Kidney (tissue), 22 donors: ENCODE measurements at places on chromosomes 12 and 14. TPM values are rescaled to one million over a fixed set of nuclear protein-coding genes. Genes with fewer than 3 reads are reported as not detected.

Gene SLC25A29
- total RNA-seq: 152 TPM

Gene SLC16A7
- 33.9 TPM for total RNA-seq

Gene TAS2R30
- total RNA-seq: 4.0 TPM

Gene TRMT61A
- total RNA-seq: 16.0 TPM

DNA sequence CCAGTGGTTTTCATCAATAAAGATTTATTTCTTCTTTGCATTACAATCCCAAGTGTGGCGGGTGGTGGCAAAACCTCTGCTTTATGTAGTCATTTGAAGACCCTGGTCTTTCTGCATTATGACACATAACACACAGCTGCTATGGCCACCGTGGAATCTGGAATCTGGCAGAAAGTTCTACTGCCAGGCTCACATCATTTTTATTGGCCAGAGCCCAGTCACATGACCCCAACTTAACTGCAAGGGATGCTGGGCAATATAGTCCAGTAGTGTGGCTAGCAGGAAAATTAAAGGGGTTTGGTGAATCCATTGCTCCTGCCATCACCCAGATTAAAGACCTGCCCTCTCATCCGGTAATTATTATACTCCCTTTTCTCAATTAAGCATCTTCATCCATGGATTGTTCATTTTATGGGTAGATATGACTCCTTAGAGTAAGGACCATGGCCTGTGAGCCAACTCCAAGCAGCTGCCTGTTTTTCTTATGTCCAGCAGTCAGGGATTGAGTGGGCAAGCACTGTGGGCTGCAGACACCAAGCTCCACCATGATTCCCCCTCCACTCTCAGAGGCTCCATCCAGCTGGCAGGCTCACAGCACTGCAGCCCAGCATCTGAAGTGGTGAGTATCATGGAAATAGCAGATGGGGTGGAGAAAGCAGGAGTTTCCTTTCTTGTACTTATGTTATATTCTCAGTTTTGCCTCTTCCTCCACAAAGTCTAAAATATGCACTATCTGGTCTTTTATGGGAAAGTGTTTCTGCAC is 1030.7 kb downstream of the AACS start:
- no peak for DNase-seq

- DNase-seq: no peak
These were observed 183.9 kb downstream of the CACNA1C start for GRCh38 chr12:2236506-2237294.

DNA sequence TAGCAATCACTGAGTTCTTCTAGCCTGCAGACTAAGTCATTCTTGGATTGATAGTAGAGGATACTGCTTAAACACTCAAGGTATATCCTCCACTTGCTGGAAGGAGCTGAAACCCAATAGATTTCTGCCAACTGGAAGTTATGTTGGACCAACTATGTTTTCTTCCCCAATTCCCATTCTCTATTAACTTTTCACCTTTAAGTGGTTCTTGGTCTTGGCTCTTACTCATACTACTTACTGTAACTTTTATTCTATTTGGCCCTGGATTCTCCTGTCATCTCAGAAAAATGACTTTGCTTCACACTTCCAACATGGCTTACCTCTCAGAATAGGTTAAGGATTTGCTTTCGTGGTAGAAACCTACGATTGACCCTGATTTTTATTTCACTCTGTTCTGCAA is 244.9 kb downstream of the ADAMTS20 start:
- DNase-seq: no peak

GRCh38 chr14:56194042-56194441 is 75.8 kb downstream of the PELI2 start:
- DNase-seq: no peak

GRCh38 chr14:36426836-36427235 is 93.2 kb downstream of the NKX2-1 start:
- DNase-seq: no peak

DNA sequence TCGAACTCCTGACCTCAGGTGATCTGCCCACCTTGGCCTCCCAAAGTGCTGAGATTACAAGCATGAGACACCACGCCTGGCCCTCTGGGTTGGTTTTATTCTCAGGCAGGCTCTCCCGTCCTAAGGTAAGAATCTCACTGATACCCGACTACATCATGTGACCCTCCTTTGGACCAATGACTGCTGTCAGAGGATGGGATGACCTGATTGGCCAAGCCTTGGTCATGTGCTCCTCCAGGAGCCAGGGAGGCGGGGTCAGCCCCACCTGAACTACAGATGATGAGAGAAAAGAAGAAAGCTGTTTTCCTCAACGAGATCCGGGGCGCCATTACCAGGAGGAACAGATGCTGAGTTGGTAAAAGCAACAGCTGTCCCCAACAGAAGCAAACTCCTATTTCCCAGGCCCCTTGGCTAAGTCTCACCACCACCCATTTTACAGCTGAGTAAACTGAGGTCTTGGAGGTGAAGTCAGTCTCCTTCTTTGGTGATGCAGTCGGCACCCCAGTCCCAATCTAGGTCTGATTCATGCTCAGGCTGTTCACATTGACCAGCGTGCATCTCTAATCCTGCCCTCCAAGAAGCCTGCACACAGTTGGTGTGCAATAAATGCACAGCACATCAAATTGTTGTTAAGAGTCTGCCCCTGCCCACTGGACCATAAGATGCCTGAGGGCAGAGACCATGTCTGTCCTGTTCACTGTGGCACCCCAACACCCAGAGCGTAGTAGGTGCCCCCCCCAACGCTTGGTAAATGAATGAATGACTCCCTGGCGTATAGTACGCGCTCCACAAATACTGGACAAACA is 118.8 kb downstream of the SCARB1 start:
- DNase-seq: no peak

GRCh38 chr12:19624491-19624890 is 185.2 kb downstream of the AEBP2 start:
- DNase-seq: no peak

GRCh38 chr14:94882401-94882800 is 112.5 kb upstream of the GSC start:
- no peak for DNase-seq

DNA sequence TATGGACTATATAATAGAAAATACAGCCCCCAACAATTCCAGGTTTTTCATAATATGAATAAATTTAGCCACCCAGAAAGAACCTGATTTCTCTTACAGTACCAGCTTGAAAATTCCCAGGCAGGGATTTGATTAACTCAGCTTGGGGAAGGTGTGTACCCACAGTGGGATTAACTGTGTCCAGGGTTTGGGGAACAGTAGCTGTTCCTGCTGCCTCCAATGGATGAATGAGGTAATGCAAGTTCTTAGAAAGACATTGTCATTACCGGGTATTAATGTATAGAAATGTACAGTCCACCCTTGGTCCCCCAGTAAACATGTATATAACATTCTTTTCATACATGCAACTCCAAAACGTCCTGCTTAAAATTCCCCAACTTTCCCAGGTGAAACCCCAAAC is 115.6 kb downstream of the LRIG3 start:
- no peak for DNase-seq
